ENCODE measurements at places on chromosomes 5 and 9.
A peak's percentile ranks its signal among the peaks of the same experiment; 100 is the strongest.

DNA sequence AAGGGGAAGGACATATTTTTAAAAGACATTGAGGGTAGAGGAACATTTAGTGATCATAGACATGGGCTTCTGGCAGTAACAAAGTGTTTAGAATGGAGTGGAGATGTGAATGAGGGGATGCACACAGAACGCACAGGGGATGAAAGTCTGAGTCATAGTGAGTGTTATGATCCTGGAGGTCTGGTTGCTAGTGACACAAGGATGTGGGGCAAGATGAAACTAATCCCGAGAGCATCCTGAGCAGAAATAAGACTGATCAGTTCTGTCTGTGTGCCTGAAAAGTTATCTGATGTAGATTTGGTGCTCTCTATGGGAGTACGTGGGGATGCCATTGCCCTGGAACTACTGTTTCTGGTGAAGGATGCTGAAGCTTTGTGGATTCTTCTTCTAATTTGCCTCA, 141.1 kb downstream of the CHSY3 start:
- no peak for DNase-seq

- no peak for DNase-seq
Observed at GRCh38 chr9:14296495-14297113, 17.3 kb downstream of the NFIB start.

DNA sequence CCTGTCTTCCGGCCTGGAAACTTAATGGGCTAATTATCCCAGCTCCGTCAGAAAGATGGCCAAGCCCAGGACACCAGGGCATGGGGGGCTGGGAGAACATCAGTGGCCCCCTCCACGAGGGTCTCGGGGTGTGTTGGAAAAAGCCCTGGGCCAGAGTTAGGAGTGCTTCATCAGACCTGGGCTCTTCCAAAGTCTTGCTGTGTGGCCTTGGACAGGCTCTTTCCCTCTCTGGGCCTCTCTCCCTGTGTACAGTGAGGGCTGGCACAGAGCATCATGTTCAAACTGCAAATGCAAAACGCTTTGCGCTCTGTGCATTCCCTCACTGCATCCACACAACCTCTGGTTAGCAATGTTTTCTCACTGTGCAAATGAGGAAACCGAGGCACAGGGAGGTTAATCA, 48.3 kb downstream of the ASS1 start:
- no peak for DNase-seq

GRCh38 chr5:107661038-107661649, 9.6 kb downstream of the EFNA5 start:
- DNase-seq, result no peak

DNA sequence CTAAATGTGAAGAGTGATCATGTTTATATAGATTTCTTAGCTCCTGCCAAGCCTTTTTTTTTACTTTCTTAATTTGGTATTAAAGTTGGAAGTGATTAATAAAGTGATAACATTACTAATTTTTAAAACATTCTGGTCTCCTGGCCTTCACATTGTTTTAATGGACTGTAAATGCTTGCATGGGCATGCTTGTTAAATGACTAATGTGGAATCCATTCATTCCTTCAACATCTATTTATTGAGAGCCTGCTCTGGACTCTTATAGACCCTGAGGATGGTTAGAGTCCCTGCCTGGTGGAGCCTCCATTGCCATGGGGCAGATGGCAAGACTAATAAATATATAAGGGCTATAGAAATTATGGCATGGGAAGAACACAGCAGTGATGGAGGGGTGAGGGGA, 103.5 kb downstream of the NTRK2 start:
- no peak for DNase-seq

DNA sequence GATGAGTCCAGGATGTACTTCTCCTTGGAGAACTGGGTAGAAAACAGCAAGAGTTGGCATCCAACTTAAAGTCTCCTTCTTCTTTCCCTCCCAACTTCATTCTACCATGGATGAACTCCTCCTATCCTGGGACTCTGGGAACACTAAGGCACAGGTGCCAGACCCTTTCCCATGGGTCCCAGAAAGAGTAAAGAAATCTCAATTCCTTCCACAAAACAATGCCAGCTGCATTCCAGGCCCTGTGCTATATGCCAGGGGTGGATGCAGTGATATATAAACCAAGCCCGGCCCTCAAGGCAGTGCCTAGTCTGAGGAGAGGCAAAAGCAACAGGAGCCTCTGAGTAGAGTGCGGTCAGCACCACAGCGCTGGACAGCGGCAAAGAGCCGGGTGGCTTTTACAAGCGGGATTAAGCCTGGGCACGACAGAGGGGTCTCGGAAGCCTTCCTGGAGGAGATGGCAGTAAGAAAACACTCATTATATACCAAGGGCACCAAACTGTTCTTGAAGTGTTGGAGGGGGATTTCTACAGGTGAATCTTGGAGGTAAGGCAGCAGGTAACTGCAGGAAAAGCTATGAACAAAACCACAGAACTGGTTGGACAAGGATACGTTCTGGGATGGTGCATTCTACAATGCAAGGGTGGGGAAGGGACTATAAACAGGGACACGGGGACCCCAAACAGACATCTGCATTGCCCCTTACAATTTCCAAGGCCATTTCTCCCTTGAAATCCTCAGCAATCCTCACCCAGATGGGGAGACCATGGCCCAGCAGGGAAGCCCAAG, 16.4 kb upstream of the TOR2A start:
- no peak for DNase-seq

DNA sequence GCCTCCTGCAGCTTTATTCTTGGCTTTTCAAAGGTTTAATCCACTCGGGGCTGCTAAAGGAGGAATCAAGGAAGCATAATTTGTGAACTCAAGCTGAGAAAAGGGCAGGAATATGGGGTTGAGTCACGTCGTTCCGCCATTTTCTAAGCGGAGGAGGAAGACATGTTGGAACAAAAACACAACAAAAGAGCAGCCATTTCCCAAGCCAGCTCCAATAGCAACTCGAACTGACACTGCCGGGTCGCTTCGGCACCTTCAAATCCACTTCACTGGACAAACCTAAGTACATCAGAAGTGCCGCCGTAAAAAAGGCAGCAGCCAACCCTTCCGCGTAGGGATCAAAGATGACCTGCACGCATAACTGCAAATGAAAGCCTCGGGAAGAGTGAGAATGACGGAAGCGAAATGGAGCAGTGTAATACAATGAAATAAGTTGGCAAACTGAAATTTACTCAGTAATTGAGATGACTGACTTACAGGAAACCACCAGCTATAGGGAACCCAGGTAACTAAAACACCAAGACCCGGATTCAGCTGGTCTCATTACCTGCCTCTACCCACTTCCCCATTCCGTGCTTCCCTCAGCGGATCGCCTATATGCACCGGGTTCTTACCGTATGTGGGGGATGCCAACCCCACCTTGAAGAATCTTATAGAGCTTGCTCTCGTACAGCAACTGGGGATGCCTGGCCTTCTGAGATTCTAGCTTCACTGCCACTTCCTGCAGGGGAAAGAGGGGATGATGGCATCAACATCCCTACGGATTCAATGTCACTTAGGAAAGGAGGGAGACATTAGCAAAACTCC, 1.6 kb downstream of the CSNK1A1 start:
- peak; percentile 61 for DNase-seq

GRCh38 chr5:5422819-5423515, 490 bp downstream of the ICE1 start:
- DNase-seq, result no peak

- DNase-seq, result no peak
Observed at GRCh38 chr5:35197351-35197750, 32.9 kb downstream of the PRLR start.

DNA sequence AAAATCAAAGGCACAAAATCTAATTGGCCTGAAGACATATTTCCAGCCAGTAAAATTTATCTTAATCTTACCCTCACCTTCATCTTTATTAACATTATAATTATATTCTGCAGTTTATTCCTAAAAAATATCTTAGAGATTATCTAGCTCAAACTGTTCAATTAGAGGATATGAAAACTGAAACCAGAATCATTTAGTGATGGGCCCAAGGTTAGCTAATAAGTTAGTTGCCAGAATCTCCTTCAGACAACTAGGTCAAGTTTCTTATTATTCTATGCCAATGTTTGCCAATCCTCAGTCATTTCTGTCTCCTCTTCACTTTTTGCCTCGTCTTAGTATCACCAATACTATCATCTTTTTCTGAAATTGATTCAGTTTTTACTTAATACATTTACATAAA, 56.0 kb upstream of the RASA1 start:
- DNase-seq, result no peak

GRCh38 chr9:38682713-38683112, 37.2 kb downstream of the FAM240B start:
- DNase-seq, result no peak

DNA sequence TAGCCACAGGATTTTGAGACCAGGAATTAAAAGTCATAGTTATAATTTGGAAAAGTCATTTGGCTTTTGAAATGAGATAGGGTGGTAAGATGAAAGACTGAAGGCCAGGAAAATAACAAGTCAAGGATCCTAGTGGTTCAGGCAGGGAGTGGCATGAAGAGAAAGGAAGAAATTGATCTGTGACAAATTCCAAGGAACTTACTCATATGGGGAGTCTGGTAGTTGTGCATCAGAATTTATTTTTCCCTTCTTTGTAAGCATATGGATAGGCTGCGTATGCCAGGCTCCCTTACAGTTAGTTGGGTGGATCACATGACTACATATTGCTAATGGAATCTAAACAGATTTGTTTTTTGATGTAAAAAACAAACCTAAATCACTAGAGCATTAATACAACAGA, 21.0 kb downstream of the ISL1 start:
- DNase-seq, result no peak

GRCh38 chr5:104569621-104570020, 1007.0 kb upstream of the NUDT12 start:
- no peak for DNase-seq

DNA sequence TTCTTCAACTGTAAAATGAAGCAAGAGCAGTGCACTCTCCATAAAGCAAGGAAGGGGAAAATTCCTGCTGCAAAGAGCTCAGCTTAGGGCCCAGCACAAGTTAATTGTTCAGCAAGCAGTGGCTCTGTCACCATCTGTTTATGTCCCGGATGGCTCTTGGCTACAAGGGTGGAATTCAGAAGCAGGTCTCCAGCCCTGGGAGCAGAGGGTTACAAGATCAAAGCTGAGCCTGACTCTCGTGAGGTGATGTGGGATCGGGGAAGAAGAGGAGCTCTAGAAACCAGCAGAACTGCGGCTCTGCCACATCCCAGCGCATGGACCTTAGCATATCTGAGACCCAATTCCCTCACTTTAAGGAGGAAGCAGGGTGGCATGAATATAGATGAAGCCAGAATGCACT, 25.2 kb upstream of the OLFM1 start:
- no peak for DNase-seq

- DNase-seq, result no peak
Observed at GRCh38 chr5:145316282-145316681, 518.9 kb downstream of the PRELID2 start.

GRCh38 chr5:78511121-78511906, 137.3 kb downstream of the LHFPL2 start:
- no peak for DNase-seq

DNA sequence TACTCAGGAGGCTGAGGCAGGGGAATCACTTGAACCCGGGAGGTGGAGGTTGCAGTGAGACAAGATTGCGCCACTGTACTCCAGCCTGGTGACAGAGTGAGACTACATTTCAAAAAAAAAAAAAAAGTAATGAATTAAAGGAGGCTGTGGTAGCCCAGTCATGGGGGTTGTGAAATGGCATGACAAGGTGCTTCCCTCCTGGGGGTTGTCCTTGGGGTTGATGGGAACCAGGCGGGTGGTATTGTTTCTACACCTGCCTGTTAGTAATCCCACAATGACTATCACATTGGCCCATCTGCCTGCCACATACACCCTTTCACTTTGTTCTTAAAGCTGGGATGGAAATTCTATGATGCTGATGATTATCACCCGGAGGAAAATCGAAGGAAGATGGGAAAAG, 5.6 kb downstream of the IDNK start:
- DNase-seq, result no peak

DNA sequence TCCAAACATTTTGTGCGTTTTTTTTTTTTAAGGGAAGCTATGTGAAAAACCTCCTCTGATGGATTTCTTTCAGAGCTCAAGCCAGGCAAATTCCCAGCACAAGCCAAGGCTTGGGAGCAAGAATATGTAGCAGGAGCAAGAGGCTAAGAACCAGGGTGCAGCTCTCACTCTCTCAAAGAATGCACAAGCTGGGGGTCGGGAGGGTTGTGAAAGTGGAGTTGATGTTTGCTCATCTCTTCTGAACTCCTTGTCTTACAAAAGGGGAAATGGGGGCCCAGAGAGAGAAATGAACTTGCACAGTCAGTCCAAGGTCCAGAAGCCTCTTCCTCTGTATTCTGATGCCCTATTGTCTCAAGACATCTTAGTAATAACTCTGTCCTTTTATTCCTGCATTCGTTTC, 7.7 kb upstream of the TRAF1 start:
- DNase-seq, result peak; percentile 31

GRCh38 chr9:16628413-16628812, 242.1 kb downstream of the BNC2 start:
- no peak for DNase-seq

DNA sequence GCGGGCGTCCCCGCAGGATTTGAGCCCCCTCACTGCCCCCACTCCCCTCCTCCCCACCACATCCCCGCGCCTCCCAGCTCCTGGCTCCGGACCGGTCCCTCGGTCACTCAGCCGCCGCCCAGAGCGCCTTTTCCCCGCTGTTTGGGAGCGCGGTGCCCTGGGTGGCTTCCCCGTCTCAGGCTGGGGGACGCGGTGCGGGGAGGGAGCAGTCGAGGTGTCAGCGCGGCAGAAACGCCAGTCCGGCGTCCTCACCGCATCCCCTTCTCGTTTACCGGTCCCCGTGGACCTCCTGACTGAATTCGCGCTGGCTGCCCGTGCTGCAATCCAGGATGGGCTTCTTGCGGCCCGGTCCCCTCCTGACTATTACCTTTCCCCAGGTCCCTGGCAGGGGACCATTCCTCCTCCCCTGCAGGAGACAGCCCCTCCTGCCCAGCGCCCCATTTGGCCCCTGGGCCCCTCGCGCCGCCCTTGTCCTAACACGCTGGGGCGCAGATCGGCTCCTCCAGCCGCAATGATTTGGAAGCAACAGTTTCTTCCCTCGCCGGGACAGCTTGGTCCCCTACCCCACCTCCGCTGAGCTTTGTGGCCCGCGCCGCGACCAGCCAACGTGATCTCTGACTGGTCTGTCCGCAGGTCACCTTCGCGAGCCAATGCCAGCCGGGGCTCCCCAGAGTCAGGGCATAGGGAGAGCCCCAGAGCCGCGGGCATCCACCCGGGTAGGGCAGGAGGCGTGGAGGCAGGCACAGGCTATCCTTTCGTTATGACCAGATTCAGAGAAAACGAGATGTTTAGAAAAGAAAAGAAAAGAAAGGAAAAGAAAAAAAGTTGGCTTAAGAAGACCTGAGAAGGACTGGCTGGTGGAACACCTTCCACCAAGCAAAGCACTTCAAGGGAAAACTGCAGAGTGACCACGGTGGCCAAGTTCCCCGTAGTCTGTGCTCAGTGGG, 1.2 kb downstream of the ANKRD33B start:
- DNase-seq, result no peak

- no peak for DNase-seq
Observed at GRCh38 chr9:16044579-16044881, 491.7 kb downstream of the CCDC171 start.
